Caudate nucleus (tissue), 63 donors: ENCODE measurements at places on chromosomes 6 and 20.

GRCh38 chr6:147207837-147208754 lies 3.9 kb downstream of the STXBP5 start:
- no peak for DNase-seq

DNA sequence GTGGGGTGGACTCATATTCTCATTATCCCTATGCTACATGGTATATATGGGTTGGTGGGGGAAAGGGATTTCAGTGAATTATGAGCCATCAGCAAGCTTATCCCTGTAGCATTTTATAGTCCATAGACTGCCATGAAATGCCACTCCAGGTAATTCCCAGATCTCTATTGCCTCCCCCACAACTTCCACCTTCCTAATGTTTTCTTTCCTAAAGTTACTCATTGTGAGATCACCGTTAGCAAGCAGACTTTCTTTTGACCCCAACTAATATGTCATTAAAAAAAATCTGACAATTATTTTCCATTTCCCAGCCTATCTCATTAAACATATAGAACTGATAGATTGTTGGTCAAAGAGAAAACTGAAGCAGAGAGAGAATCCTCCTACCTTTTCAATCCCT lies 40.7 kb upstream of the TBX18 start:
- no peak for DNase-seq

DNA sequence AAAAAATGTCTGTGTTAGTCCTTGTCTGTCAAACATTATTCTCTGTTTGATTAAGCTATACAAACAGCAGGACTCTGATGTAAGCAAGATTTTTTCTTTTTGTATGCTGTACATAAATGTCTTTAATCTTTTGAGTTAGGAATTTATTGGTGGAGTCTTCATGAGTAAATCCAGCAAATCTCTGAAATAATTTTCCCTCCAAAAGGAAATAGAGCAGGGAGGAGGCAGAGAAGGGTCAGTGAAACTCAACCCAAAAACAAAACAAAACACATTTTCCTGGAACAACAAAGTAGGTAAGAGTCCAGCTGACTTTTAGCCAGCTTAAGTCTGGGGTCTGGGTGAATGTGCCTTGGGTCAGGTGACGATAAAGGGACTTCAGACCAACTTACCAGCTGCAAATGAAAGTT lies 113.7 kb downstream of the FOXA2 start:
- DNase-seq: no peak

DNA sequence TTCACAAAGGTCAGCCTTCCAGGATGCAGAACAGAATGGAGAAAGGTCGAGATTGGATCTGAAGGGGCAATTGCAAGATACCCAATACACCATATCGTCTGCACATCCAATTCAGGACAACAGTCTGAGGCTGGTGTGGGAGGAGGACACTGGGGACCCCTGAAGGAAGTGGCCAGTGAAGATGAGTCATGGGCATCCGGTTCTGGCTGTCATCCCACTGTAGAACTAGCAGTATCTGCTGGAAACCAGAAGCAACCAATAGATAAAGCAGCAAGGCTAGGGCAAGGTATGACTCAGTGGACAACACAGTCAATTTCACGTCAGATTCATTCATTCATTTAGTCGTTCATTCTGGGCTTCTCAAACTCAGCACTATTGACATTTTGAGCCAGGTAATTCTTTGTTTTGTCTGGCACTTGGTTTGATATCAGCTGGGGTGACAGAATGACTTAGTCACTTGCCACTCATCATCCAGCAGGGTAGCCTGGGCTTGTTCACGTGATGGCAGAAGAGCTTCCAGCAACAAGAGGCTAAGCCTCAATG lies 30.3 kb upstream of the SHLD1 start:
- DNase-seq: no peak

GRCh38 chr6:112563368-112563767 lies 216.2 kb downstream of the RFPL4B start:
- DNase-seq: no peak

DNA sequence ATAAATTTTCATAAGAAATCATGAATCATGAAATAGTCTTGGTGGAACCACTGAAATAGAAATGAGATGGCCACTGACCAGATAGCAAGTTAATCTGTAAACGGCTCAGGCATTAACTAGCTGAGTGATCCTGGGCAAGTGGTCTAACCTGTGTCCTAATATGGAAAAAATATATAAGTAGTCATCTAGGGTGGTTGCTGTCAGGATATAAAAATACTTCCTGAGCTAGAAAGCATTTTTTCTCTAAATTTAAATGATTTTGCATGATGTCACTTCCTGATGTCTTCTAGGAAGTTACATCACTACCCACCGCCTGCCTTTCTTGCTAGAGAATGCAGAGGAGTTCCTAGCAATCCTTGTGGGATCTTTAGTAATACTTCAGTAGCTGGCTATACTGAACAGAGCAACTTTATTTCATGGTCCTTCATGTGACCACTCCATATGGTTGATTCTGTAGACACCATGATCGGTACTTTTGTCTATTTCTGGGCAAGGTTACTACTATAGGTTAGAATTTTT lies 228.1 kb upstream of the CEP162 start:
- DNase-seq: no peak

GRCh38 chr6:65505736-65506135 lies 201.3 kb downstream of the EYS start:
- DNase-seq: no peak

DNA sequence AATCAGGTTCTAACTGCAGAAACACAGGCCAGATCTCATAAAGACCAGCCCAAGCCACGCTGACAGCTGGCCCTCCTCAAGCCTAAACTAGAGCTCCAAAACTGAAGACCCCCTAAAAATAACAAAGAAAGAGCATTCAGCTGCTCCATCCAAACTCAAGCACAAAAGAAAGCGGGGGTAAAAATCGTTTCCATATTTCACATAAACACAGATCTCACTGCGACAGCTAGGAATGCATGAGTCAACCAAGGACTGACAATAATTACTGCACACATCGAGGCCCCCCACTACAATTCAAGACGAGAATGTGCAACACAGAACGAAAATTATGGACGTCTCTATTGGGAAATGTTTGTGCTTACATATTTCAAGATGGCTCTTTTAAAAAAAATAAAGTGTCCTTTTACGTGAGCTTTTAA lies 31.1 kb downstream of the CNKSR3 start:
- no peak for DNase-seq

GRCh38 chr6:56027865-56028264 lies 152.5 kb upstream of the BMP5 start:
- no peak for DNase-seq

DNA sequence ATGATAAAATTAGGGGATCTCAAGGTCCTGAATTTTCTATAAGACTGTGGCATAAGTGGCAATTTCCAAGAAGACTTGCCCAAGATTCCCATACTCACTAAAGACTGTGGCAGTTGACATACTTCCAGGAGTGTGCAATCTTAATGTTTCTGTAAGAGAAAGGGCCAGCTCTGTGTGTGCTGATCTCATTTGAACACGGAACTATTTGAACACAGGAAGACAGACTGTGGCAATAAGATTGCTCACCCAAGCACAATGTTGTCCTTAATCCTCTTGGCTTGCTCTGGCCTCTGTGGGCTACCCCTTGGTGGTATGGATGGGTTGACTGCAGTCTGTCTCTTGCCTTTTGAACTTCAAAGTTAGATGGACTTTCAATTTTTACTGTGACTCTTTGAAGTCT lies 151.4 kb downstream of the PHF3 start:
- no peak for DNase-seq

DNA sequence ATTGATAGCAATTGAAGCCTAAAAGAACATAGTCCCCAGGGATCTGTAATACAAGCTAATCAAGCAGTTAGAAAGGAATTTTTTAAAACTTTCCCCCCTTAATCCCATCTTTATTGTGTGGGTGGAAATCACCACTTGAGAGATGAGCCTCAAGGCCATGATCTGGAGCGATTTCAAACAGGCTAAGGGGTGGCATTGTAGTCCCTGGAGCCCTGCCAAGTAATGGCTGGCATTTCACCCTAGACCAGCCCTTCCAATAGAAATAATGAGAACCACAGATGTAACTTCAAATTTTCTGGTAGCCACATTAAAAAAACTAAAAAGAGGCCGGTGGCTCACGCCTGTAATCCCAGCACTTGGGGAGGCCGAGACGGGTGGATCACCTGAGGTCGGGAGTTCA lies 46.9 kb downstream of the PRDM1 start:
- no peak for DNase-seq

DNA sequence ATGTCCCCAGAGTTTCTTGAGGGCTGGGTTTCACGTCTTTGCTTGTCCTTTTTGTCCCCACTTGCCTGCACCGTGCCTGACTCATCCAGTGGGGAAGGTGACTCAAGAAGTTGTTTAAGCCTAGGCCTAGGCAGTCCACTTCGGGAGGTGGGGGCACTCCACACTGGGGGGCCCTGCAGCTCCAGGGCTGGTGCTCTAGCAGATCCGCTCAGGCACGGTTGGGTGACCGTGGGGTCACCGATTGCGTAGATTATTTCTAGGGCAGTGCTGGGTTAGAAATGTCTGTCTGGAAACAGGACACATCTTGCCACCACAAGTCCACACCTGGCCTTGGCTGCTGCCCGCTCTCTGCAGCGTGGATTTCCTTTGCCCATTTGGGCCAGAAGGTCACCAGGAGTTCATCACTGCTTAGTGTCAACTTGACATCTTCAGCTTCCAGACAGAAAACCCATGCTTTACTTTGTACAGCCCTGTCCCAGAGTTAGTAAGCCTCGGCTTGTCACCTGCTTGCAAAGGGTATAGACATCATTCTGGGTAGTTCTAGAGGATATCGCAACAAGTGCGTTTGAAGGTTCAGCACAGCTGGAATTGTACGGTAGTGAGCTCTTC lies 13.6 kb upstream of the C20orf144 start:
- DNase-seq: no peak

GRCh38 chr6:112384511-112384910 lies 37.4 kb downstream of the RFPL4B start:
- no peak for DNase-seq

GRCh38 chr6:33967966-33968724 lies 164.3 kb upstream of the MLN start:
- DNase-seq: no peak
